ENCODE measurements at places on chromosomes 13 and 19.
A peak's percentile ranks its signal among the peaks of the same experiment; 100 is the strongest.

DNA sequence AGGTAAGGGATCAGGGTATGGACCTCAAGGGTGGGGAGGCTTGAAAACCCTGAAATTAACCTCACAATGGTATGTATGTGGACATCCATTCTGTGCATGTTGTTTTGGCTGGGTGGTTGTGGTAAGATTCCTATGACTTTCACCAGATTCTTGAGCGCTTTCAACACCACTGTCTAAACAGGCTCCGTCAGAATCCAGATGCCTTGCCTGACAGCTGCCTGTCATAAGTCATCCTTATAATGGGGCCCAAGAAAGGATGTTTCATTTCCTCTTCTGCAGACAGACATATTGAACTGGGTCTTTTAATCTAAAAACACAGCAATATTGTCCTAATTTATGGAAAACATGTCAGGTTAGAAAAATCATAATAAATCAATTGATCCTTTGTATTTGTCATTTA is 41.3 kb downstream of the ALOX5AP start:
- DNase-seq, result no peak

- no peak for DNase-seq
Measured at GRCh38 chr13:95262837-95263384, 38.3 kb downstream of the ABCC4 start.

DNA sequence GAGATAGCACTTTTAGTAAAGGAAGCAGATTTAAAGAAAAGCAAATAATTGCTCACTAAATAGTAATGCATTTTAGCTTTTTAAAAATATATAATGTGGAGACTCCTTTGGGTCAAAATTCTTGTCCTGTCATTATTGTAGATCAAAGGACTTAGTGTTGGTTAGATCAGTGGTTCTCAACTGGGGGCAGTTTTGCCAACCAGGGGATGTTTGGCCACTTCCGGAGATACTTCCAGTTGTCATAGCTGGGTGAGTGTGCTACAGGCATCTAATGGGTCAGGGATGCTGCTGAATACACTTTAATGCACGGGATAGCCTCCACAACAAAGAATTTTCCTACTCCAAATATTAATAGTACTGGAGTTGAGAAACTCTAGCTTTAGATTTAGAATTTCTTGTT is 126.8 kb downstream of the LMO7 start:
- DNase-seq, result no peak

- DNase-seq, result peak; percentile 99
Measured at GRCh38 chr19:58572818-58573657, at the start of gene MZF1. MZF1 (minus strand) TSS chr19:58573335; CDS start chr19:58571389, 1,946 bp downstream.
